ENCODE measurements at places on chromosomes 13 and 19.

- no peak overlapping the region for H3K27ac ChIP-seq
- no peak overlapping the region for H3K4me3 ChIP-seq
- DNase-seq, result no peak
- no peaks in the 10 kb centered on the region for H3K27me3 ChIP-seq
- no peaks in the 10 kb centered on the region for H3K36me3 ChIP-seq
Observed at GRCh38 chr13:86760620-86761019, 910.6 kb upstream of the SLITRK5 start.

GRCh38 chr19:35904311-35905068 lies 2.2 kb downstream of the HCST start:
- H3K36me3 ChIP-seq, result peaks cover 6% of the 10 kb centered on the region
- peaks cover 37% of the 10 kb centered on the region for H3K4me1 ChIP-seq
- peak overlapping the region; percentile 85 for H3K27ac ChIP-seq
- no peak for DNase-seq

GRCh38 chr19:3357992-3358688 lies 8.2 kb upstream of the NFIC start:
- no peak for DNase-seq
- peak overlapping the region; percentile 31 for H3K27ac ChIP-seq
- H3K4me1 ChIP-seq, result peaks cover 23% of the 10 kb centered on the region
- peak overlapping the region; percentile 61 for H3K4me3 ChIP-seq
- H3K27me3 ChIP-seq, result peaks cover 45% of the 10 kb centered on the region
- H3K36me3 ChIP-seq, result no peaks in the 10 kb centered on the region

GRCh38 chr13:25683056-25683455 lies 311.3 kb downstream of the ATP8A2 start:
- no peak overlapping the region for H3K4me3 ChIP-seq
- no peaks in the 10 kb centered on the region for H3K27me3 ChIP-seq
- H3K36me3 ChIP-seq, result no peaks in the 10 kb centered on the region
- no peaks in the 10 kb centered on the region for H3K4me1 ChIP-seq

Data from T-helper 2 cell treated with Interferon-gamma antibody and Interleukin-4, amounts not matched to agents 5 μg/mL and 100 μg/mL, for 36 hours (primary cell).